ENCODE measurements at places on chromosomes 7 and 10.

- no peak for DNase-seq
These were observed 44.7 kb upstream of the TRUB1 start for GRCh38 chr10:114893251-114893650.

- DNase-seq, result no peak
These were observed 1017.5 kb downstream of the XPNPEP1 start for GRCh38 chr10:108905821-108906220.

- DNase-seq, result no peak
These were observed 37.8 kb downstream of the RSU1 start for GRCh38 chr10:16779384-16779915.

GRCh38 chr10:71727105-71727737 lies 7.6 kb upstream of the C10orf105 start:
- DNase-seq, result no peak

DNA sequence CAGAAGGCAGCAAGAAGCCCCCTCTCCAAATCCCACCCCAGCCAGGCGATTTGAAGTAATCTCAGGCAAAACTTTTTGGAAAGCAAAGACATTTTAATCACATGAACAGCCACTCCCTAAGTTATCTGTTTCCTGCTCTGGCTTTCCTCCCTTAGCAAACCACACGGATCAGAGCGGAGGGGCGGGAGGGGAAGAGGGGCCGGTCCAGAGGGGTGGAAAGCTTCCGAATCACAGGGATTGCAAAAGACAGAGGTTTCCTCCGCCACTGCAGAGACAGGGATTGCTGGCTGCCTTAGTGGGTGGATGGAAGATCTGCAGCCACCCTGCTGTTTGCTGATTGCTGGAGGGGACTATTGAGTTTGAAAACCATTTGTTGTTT lies 41.2 kb downstream of the ZCCHC24 start:
- no peak for DNase-seq

DNA sequence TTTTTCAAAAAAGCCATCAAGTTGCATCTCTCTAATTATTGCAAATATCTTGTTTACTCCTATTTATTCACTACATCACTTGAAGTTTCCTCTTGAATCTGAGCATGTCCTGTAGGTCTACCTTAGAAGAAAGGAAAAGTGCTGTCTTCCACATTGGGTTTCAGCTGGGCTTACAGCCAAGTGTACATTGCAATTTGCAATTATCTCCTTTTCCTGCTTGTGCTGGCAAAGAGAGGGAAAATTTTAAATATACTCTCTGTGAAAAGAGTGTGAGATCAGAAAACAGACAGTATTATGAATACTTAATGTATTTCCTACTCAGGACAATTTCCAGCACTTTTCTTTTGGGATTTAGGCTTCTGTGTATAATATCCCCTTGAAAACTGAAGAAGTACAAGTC lies 839.7 kb downstream of the CNTNAP2 start:
- no peak for DNase-seq

GRCh38 chr10:35306852-35307251 lies 29.5 kb upstream of the CCNY start:
- DNase-seq, result no peak

DNA sequence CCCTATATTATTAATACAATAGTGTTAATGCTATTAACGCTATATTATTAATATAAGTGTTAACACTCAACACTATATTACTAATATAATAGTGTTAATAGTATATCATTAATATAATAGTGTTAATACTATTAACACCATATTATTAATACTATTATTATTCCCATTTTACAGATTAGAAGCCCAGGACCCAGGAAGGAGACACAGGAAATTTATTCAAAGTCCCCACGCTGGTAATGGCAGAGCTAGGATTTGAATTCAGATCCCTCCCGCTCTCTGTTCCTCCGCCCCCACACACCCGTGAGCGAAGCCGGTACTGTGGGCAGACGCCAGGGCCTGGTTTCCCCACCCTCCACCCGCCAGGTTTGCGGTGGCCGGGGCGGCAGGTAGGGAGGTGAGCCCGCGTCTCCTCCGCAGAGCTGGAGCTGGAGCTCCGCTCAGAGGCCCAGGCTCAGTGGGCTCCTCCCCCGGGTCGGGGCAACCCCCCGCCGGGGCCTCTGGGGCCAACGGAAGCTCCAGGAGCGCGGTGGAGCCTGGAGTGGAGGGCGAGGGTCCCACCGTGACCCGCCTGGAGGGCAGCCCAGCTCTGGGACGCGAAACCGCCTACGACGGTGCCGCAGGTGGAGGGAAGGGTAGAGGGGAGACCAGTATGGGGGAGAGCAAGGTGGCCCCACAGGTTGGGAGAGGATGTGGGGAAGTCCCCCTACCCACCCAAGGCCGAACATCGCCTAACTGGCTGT lies at the start of gene TMEM225B:
Gene TMEM225B (plus strand): TSS at position 506 of the 740 bp plus-strand sequence. CDS start 6,122 bp downstream, outside the sequence.
- no peak for DNase-seq

DNA sequence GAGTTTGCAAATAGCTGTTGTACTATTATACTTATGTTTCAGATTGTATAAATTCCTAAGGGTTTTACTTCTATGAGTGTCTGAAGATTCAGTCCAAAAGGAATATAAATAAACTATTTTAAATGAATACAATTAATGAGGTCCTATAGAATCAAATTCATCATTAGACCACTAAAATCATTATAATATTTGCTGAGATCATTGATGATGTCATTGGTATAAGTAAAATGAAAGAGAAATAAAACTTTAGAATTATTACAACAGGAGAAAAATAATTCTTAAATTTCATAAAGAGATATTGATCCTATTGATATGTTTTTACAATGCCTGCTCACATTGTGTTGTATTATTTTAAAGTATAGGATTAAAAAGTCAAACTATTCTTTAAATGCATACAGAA lies 544.0 kb upstream of the ZWINT start:
- DNase-seq, result no peak

GRCh38 chr10:10389182-10389581 lies 628.5 kb upstream of the CELF2 start:
- no peak for DNase-seq

All from kidney capillary endothelial cell (primary cell).